Endodermal cell (in vitro differentiated cells): ENCODE measurements at places on chromosomes 12 and 14.

DNA sequence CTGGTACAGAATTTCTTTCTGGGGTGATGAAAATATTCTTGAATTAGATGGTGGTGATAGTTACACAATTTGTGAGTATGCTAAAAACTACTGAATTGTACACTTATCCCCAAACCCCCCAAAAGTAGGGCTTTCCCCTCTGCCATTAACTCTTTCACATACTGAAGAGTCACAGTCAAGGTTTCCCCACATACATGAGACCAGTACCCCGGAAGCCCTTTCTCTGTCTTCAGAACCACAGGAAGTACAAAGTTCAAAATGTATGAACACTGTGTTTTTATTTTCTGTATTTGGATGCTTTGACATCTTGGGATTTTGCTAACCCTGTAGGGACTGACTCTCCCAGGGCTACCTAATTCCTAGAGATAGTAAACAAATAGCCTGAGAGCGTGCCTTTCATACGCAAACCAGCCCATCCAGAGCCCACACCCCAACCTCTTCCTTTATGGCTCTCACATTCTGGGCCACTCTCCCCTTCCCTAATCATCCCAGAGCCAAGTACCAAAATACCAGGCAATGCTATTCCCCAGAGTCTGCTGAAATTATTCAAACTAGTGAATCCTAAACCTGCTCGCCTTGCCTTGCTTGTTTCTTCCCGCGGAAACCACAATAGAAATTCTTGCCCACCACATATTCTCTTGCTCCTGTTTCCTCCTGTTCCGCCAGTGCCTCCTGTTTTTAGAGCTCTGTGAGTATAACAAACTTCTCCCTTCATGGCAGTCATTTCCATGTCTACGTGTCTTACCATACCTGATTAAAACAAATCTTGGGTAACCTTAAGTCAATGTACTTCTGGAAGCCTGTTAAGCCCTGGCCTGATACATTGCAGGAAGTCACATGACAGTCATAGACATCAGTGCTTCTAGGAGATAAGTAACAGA lies 524.8 kb downstream of the FUT8 start:
- no peak for DNase-seq

GRCh38 chr14:33602396-33602795 lies 348.5 kb downstream of the EGLN3 start:
- no peak for DNase-seq

DNA sequence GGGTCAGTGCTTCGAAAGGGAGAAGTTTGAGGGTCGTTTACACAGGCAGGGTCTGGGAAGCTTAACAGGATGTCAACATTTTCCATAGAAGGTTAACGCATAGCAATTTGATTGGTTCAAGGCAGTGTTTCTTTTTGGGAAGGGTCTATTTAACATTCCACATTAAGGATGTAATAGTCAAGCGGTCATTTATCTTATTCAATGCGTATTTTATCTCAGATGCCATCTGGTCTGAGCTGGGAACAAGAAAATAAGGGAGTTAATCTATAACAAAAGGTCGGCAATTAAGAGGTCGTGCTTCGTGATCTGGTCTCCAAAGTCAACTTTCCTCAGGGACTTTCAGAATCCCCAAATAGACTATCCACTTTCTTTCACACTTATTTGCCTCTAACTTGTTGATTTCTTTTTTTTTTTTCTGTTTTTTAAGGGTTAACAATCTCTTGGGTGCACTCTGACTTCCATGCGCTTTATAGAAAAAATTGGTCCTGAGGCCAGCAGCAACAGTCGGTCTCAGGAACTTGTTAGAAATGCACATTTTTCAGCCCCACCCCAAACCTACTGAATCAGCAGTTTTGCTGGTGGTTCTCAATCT lies 550 bp upstream of the RESF1 start:
- peak; percentile 42 for DNase-seq

- DNase-seq = no peak
Observed at GRCh38 chr12:9237286-9237685, 29.1 kb upstream of the PZP start.

DNA sequence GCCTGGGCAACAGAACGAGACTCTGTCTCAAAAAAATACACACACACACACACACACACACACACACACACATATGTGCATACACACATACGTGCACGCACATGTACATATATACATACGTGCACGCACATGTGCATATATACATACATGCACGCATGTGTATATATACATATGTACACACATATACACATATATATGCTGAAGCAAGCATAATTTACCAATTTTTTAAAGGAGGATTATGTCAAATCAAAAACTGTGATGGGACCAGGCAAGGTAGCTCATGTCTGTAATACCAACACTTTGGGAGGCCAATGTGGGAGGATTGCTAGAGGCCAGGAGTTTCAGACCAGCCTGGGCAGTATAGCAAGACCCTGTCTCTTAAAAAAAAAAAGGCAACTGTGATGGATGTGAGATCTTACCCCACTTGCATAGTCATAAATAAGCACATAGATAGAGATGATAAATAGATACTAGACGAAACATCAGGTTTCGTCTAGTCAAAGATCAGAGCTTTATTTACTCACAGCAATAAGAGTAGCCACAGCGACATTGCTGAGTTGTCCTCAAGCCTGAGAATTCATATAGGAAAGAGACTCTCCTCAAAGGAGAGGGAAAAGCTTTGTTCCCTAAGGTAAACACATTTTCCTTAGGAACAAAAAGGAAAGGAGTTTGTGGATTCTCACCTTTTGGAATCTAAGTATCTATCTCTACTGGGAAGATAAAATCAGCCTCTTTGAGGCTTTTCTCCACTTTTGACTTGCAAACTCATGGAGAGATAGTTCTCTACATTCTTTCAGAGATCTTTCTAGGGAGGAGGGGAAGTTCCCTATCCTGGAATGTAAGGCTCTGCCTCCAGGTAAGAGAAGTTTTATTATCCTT lies 74.7 kb upstream of the AMN1 start:
- DNase-seq = no peak

DNA sequence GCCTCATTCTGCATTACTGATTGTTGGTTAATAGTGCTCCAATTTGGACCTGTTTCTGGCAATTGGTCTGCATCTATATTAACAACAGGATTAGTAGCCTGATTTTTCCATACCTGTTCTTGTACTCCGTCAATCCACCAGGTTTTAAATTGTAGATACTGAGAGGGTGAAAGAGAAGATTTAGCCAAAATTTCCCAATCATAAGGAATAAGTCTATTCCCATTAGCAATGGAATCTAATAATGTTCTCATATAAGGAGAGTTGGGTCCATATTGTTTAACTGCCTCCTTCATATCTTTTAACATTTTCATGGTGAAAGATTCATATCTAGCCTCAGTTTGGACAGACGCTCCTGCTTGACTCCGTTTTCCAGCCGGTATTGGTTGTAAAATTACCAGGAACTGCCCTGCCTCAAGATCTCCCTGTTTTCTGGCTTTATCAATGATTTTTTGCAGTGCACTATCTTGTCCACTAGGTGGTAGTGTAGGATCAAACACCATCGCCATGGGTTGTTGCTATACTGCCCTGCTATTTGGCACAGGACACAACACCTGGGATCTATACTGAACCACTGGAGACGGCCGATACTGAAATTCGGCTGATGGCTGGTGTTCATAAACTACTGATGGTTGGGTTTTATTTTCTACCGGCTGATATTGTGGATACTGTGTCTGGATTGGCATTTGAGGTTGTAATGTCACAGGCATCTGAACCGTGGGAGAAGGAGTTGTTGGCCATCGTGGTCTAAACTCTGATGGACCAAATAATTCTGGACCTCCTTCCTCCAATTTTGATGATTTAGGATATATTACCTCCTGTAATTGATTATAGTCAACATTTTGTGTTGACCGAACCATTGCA lies 25.2 kb downstream of the DHRS4L2 start:
- peak; percentile 78 for DNase-seq

GRCh38 chr14:104085032-104085888 lies at the start of gene ASPG:
ASPG (plus strand) TSS chr14:104085700; CDS start chr14:104085771, 71 bp downstream.
- peak; percentile 92 for DNase-seq

GRCh38 chr14:91867316-91867988 lies at the start of gene TC2N:
TC2N (minus strand) TSS chr14:91867536; CDS start chr14:91813769, 53,767 bp downstream.
- no peak for DNase-seq

DNA sequence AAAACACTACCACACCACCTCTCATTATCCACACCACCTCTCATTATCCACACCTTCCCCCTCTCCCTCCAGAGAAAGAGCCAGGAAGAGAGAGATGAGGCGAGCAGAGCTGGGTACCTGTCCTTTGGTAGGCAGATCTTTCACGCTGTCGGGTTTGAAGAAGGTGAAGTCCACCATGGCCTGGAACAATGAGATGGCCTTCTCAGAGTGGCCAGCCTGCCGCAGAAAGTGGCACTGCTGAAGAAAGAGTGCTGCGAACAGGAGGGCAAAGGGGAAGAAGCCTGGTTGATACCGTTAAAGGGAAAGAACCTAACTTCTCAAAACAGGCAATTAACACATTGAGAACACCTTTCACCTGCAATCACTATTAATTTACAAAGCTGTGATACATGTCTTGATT lies 30.6 kb downstream of the NRDE2 start:
- DNase-seq = no peak

DNA sequence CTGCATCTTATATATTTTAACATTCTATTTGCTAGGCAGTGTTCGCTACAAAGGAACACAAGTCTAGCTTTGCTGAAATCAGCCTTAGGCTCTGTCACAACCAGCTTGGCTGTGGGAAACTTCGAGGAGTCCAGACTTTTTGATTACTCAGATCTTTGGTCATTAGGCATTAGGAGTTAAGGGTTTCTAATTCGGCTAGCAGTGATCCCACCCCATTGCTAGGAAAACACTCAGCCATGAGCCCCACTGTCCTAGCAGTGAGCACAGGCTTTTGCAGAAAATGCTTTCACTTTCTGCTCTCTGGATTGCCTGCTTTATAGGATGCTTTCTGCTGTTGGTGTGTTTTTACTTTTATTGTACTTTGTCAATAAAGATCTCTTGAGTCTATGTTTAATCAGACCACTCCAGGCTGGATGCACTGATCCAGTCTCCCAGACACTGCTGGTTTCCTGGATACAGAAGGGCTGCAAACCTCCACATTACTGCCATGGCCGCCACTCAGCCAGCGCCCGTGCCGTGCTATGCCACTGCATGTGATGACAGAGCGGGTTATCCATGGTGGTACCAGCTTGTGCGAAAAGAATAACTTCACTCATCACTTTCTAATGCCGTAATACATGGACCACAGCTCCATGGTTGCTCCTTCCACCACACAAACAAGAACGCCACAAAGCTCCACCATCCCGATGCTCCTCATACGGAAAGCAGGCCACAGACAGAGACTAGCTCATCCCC lies 41.0 kb upstream of the PYGL start:
- DNase-seq = no peak

- DNase-seq = no peak
Observed at GRCh38 chr14:32914391-32914790, 24.3 kb upstream of the NPAS3 start.

DNA sequence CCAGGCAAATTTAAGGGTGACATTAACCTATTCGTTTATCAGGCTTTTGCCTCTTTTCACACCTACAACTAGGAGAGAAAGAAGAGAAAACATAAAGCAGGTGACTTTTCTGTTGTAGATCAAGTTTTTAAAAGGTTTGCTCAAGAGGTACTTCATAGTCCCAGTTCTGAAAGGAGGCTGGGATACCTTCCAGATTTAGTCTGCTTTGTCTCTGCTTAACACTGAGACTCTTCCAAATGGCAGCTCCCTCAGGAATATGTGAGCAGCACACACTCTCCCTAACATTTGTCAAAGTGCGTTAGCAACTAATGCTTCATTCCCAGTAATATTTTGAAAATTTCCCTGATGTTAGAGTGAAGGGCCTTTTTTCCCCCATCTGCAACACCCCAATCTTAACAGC lies 133.7 kb upstream of the RASSF8 start:
- DNase-seq = no peak

GRCh38 chr14:69288011-69288771 lies 28.2 kb downstream of the GALNT16 start:
- peak; percentile 58 for DNase-seq

DNA sequence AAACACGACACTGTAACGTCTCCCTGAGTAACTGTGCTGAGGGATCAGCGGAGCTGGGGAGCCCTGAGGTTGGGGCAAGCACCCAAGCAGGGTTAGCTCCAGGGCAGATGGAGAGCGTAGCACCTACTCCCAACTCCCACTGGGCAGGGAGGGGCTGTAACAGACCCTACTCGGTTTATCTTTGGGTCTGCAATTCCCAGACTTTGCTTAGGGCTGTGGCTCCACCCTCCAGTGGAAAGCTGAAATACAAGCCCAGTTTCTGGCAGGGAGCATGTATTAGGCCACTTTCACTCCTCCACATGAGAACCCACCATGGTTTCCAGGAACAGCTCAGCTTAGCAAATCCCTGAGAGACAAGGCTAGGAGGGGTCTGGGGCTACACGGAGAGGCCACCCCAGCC lies 17.3 kb upstream of the TC2N start:
- peak; percentile 62 for DNase-seq

GRCh38 chr12:125006365-125006764 lies 12.9 kb downstream of the BRI3BP start:
- DNase-seq = no peak

- DNase-seq = no peak
Observed at GRCh38 chr14:97873291-97873690, 1076.1 kb downstream of the VRK1 start.

- DNase-seq = no peak
Observed at GRCh38 chr12:26872625-26873024, 39.6 kb upstream of the ITPR2 start.

DNA sequence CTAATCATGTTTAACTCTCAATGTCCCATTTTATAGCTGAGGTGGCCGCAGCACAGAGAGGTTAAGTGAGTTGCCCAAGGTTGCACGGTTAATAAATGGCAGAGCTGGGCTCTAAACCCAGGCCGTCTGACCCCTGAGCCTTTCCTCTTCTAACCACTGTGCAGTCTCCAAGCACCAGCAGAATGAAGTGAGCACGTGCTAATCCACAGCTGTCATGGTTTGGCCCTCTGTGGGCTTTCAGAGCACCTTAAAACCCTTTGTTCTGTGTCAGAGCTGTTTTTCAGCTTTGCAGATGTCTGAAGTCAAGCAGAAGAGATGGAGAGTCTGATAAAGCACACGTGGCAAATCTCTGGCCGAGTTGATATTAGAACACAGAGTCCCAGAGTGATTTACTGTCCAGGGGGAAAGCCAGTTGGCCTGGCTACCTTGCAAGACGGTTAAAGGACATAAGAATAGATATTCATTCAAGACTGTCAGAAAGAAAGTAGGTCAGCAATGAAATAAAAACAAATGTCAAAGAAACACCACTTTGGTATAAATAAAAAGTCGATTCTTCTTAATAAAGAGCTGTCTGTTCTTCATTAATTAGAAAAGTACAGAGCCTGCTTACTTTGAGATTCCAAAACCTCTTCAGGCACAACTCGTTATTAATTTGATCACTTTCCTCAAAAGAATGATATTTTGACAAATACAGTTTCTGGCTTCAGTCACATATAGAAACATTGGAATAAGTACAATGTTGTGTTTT lies 107.3 kb downstream of the CRADD start:
- no peak for DNase-seq

GRCh38 chr14:25887251-25887878 lies 710.5 kb downstream of the NOVA1 start:
- no peak for DNase-seq

- no peak for DNase-seq
Observed at GRCh38 chr14:105071942-105072341, 6.7 kb upstream of the GPR132 start.
